Caki2 (cell line): ENCODE measurements at places on chromosomes 16 and 17. TPM values are rescaled to one million over a fixed set of nuclear protein-coding genes. Genes with fewer than 3 reads are reported as not detected.

GRCh38 chr17:61399131-61400065, at the start of gene TBX2:
TSS of gene TBX2 (plus strand) at chr17:61399843. CDS start at chr17:61400177, 334 bp downstream.
- peak; percentile 72 for DNase-seq

The CHCT1 gene
- not detected in 2 replicates for total RNA-seq

GRCh38 chr17:79218825-79219200, 144.2 kb downstream of the ENGASE start:
- no peak for DNase-seq

The CMTM1 gene
- total RNA-seq = 0.52 and 1.5 TPM in 2 replicates

DNA sequence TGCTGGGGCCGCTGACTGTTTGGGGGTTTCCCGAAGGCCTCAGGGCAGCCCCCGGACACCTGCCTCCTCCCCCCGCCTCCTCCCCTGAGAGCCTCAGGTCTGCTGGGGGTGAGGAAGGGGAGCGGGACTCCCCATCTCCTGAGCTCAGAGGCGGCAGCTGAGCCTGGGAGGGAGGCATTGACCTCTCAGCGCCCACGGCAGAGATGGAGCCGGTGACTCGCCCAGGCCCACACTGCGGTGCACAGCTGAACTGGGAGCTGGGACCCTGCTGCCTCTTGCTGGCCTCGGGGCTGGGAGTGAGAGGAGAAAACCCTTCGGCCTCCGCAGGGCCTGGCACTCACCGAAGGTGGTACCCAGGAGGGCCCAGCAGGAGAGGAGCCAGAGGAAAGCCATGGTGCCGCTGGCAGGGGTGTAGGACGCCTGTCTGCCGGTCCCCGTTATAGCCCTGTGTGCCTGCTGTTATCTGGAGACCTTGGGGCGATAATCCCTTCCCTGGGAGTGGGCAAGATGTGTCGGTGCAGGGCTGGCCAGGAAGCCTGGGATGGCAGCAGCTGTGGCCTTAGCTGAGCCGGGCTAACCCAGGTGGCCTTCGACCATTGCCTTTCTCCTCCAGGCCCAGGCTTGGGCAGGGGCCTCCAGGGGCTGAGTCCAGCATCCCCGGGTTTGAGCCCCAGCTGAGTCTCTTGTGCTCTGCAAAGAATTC, at the start of gene CTRB2:
Gene CTRB2 (minus strand): TSS at position 413 of the 703 bp plus-strand sequence. CDS start 20 bp downstream, at position 393.
- DNase-seq = no peak

The EME1 gene
- total RNA-seq = 16.9 and 19.0 TPM in 2 replicates

- peak; percentile 32 for DNase-seq
These were observed 412 bp downstream of the EPN2 start for GRCh38 chr17:19237389-19238166.

The GPRC5B gene
- total RNA-seq = 37.1 and 43.6 TPM in 2 replicates

The TBC1D3H gene
- not detected in 2 replicates for total RNA-seq

- DNase-seq = no peak
These were observed 14.6 kb downstream of the GSE1 start for GRCh38 chr16:85627526-85628264.

The TNFSF12 gene
- 0.24 TPM in 1 of 2 replicates, not detected in the other for total RNA-seq

The CTRB2 gene
- total RNA-seq = not detected in 2 replicates

GRCh38 chr16:58906981-58907715, 173.0 kb upstream of the GOT2 start:
- no peak for DNase-seq

GRCh38 chr16:29962344-29962994, 590 bp downstream of the TMEM219 start:
- DNase-seq = no peak

DNA sequence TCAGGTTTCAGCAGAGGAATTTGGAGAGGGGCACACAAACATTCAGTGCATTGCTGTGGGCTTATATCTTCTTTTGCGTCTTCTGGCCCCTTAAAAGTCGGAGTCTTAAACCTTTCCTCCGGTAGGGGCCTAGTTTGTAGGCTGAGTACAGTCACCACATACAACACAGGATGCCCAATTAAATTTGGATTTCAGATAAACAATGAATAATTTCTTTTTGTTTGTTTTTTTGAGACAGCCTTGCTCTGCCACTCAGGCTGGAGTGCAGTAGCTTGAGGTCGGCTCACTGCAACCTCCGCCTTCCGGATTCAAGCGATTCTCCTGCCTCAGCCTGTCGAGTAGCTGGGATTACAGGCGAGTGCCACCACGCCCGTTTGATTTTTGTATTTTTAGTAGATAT, 26.7 kb upstream of the ADORA2B start:
- DNase-seq = no peak

GRCh38 chr16:81657224-81657623, 121.9 kb upstream of the PLCG2 start:
- no peak for DNase-seq

The ADAD2 gene
- total RNA-seq = not detected in 2 replicates

- DNase-seq = no peak
These were observed 503 bp downstream of the C16orf54 start for GRCh38 chr16:29745121-29745852.

The NUBP1 gene
- total RNA-seq = 35.2 and 57.7 TPM in 2 replicates

The CARD14 gene
- total RNA-seq = not detected in 2 replicates

The USP10 gene
- 45.3 and 57.0 TPM in 2 replicates for total RNA-seq

DNA sequence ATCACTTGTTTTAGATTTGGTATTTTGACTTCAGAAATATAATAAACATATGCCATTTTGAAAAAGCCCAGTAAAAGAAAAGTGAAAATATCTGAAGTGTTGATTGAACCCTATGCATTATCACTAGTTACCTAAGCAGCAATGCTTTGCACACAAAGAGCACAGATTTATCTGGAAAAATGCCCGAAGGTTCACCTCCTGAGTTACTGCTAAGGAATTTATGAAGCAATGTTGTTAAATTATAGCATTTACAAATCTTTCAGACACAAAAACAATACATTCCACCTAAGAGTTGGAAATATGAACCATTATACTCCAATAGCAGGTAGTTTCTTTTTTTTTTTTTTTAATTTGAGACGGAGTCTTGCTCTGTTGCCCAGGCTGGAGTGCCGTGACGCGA, 38.9 kb upstream of the GHDC start:
- no peak for DNase-seq

- DNase-seq = no peak
These were observed 26.7 kb downstream of the CEP131 start for GRCh38 chr17:81195941-81196495.

The TBC1D3C gene
- not detected in 2 replicates for total RNA-seq

The FXR2 gene
- total RNA-seq = 45.5 and 48.8 TPM in 2 replicates

DNA sequence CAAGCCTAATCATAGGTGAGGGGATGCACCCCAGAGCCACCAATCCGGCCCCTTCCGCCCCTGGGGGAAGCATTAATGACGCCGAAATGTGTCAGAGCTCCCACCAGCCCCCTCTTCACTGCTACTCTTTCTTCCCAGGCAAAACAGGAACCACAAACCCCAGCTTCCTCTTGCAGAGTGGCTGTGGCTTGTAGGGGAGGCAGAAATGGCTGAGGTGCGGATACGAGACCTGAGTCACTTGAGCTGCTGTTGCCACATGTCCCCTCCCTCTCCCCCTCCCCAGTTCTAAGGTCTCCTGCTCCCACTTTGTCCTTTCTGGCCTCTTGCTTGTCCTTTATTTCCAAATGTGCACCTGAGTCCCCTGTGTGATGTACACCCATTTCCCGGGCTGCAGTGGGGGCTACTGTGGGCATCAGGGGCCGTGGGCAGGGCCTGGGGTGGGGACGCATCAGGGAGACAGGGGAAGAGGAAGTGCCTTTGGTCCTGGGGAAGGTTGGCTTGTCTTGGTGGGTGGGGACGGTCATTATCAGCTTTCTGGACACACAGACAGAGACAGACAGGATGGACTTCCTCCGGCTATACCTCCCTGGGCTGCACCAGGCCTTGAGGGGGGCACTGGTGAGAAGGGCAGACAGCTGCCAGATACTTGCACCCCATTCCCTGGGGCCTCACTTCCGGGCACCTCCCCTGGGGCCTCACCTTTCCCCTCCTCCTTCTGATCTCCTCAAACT, at the start of gene APOBR:
Gene APOBR (plus strand): TSS at position 523 of the 731 bp plus-strand sequence. CDS start 39 bp downstream, at position 562.
- DNase-seq = no peak

- DNase-seq = no peak
These were observed 636.3 kb upstream of the SOX9 start for GRCh38 chr17:71484546-71484945.

The ZFHX3 gene
- 1.3 and 1.6 TPM in 2 replicates for total RNA-seq

DNA sequence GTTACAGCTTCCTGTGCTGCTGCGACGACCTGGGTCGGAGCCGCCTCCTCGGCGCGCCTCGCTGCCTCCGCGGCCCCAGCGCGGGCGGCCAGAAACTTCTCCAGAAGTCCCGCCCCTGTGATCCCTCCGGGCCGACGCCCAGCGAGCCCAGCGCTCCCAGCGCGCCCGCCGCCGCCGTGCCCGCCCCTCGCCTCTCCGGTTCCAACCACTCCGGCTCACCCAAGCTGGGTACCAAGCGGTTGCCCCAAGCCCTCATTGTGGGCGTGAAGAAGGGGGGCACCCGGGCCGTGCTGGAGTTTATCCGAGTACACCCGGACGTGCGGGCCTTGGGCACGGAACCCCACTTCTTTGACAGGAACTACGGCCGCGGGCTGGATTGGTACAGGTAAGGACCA, 746 bp downstream of the HS3ST2 start:
- no peak for DNase-seq

DNA sequence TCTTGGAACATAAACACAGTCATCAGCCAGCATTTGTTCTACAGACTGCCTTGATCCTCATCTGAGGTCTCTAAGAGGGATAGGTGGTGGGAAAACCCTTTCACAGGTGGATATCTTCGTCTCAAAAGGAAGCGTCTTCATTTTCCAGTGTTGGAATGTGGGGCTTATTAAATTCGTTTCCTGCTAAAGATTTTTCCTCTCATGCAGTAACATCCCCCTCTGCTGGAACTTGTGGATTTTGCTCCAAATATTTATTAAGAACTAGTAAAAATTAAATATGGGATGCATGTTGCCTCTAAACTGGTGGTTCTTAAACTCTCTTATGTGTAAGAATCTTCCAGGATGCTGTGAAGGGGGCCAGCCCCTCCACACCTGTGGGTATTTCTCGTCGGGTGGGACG, 20.1 kb upstream of the MLYCD start:
- DNase-seq = peak; percentile 22

The ALOX12 gene
- not detected in 2 replicates for total RNA-seq

- DNase-seq = no peak
These were observed 10.6 kb downstream of the CHMP1A start for GRCh38 chr16:89646906-89647305.

The DRC7 gene
- total RNA-seq = 0.35 TPM in 1 of 2 replicates, not detected in the other

The TMEM219 gene
- total RNA-seq = 129 and 252 TPM in 2 replicates
